NCI-H69 (cell line): ENCODE measurements at places on chromosomes 1 and 21.

GRCh38 chr1:245901037-245901436, 606.0 kb downstream of the SMYD3 start:
- DNase-seq = no peak

GRCh38 chr1:230977761-230978490, 735 bp downstream of the TTC13 start:
- DNase-seq = peak; percentile 93

GRCh38 chr1:115237507-115237906, 100.5 kb downstream of the NGF start:
- DNase-seq = no peak

- DNase-seq = no peak
Measured at GRCh38 chr1:199311478-199312262, 672.8 kb downstream of the PTPRC start.

DNA sequence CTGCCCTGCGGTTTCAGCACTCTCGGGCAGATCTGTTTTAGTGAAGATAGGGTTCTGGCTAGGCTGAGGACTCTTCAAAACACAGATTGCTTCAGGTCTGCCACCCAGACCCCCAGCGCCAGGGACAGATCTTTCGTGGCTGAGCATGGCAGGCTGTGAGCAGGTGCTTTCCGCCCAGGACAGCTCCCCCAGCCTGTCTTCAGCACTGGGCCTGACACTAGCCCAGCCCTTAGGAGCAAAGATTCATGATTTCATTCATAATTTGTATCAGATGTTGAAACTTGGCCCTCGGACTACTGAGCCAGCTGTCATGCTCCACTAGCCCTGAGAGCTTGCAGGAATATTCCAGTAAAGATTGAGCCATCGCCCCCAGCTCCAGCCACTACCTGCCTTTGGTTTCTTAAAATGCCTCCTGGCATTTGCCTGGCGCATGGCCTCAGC, 5.9 kb downstream of the ADPRS start:
- DNase-seq = no peak

GRCh38 chr1:31689379-31689778, 14.4 kb downstream of the COL16A1 start:
- peak; percentile 8 for DNase-seq

DNA sequence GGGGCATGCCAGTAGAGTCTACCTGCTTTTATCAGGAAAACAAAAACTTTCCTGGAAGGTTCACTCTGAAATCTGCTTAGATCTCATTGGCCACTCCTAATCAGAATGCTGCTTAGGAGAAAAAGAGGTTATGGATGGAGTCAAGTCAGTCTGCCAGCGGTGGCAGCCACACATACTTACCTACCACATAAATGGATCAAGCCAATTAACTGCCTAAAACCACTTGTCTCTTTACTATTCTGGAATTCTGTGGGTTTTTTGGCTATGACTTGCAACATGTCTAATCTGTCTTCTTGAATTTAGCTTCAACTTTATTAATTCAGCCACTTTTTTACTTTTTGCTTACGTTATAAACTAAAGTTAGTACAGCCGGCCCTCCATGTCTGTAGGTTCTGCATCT, 140.2 kb upstream of the SERTAD4 start:
- DNase-seq = no peak

- DNase-seq = no peak
Measured at GRCh38 chr1:56106531-56107274, 472.7 kb downstream of the PLPP3 start.

DNA sequence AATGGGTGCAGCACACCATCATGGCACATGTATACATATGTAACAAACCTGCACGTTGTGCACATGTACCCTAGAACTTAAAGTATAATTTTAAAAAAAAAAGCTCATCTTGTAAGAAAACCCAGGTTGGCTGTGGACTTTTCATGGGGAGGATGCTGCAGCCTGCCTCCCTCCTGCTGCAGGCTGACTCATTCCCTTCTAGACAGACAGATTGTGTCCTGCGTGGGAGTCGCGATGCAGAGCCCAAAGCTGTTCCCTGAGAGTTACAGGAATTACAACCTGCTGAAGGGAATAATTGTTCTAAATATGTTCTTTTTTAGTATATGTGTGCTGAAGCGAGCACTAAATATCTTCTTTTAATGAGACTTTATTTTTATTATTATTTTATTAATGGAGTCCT, 93.2 kb downstream of the TBX19 start:
- DNase-seq = no peak

DNA sequence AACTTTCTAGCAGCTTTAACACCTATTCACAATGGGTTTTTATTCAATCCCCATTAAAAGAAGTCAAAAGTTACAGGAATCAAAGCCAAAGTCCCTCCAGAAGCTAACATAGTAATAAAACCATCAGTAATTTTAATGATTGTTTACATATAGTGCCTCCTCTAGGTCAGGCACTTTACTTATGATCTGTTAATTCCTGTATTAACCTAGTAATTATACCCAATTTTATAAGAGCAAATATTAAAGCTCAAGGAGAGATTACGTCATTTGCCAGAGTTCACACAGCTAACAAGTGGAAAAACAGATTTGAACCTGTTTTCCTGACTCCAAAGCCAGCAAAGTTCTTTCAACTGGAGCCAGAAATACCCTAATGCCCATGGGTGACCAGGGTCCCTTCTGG, 112.9 kb upstream of the F3 start:
- DNase-seq = peak; percentile 71

- peak; percentile 71 for DNase-seq
Measured at GRCh38 chr1:226063224-226063976, 884 bp downstream of the H3-3A start.

DNA sequence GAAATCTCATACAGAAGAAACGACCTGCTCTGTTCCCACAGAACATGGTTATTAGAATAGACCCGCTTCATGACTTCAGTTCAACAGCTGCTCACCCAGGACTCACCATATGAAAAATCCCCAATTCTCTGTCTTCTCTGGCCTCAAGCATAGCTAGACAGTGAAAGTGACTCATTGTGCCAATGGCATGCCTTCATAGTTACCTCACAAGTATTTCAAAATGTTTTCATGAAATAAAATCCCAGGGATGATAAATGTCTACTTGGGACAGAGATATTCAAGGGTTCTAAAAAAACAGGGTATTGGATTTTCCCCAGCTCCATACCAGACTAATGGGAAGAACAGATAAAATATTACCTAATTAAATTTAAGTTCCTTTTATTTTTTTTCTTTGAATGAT, 82.3 kb downstream of the NOTCH2 start:
- DNase-seq = no peak

GRCh38 chr1:56524263-56524662, 55.1 kb downstream of the PLPP3 start:
- no peak for DNase-seq

DNA sequence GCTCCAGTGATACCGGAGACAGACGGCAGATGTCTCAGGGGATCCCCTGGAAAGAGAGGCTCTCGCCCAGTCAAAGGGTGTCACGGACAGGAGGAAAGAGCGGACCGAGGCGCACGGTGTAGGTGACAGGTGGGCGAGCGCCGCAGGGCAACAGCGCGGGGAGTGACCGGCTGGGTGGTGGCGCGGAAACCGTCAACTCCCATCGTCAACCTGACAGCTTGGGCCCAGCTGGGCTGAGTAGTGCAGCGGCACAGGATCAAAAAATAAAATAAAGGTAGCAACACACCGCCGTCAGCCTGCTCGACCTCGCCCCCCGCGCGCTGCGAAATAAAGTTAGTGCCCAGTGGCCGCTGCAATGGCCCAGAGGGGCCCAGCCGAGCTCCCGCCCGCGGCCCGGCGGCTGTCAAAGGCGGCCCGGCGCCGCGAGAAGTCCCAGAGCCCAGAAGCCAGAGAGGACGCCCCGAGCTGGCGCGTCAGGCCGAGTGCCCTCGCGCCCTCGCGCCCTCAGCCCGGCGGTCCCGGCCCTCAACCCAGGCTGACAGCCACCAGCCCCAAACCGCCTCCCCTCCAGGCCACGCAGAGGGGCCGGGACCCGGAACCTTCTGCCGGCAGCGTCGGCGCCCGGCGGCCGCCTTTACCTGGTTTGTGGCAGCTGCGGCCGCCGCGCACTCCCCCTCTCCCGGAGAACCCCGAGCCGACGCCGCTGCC, at the start of gene LYST:
Gene LYST, minus strand, starts transcription at position 702 of the 708 bp plus-strand sequence. CDS start 36,489 bp downstream, outside the sequence.
- peak; percentile 93 for DNase-seq

GRCh38 chr1:227486559-227486958, 76.8 kb upstream of the ZNF678 start:
- DNase-seq = no peak

GRCh38 chr1:229666585-229666984, 40.5 kb downstream of the URB2 start:
- peak; percentile 53 for DNase-seq

- DNase-seq = no peak
Measured at GRCh38 chr1:2288816-2289536, 60.9 kb downstream of the SKI start.

- DNase-seq = peak; percentile 40
Measured at GRCh38 chr21:41763398-41763931, 3.4 kb downstream of the RIPK4 start.

GRCh38 chr1:10612436-10613160, 137.8 kb downstream of the PEX14 start:
- DNase-seq = no peak

DNA sequence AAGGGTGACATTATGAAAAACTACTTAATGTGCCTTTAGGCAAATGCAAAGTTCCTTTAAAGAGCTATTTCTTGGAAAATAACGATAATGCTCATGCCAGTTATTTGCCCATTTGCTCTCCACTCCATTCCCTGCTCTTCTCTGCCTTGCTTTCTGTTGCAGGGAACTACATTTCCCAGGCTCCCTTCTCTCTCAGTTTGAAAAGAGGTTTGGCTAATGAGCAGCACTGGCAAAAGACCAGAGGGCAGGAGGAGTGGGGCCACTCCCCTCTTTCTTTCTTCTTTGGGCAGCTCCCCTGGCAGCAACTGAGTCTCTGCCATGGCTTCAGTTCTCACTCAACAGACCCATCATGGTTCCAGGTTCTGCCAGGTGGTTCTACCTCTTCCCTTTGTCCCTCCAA, 130.5 kb downstream of the RWDD3 start:
- peak; percentile 54 for DNase-seq

- no peak for DNase-seq
Measured at GRCh38 chr1:5388622-5389021, 603.6 kb downstream of the NPHP4 start.

DNA sequence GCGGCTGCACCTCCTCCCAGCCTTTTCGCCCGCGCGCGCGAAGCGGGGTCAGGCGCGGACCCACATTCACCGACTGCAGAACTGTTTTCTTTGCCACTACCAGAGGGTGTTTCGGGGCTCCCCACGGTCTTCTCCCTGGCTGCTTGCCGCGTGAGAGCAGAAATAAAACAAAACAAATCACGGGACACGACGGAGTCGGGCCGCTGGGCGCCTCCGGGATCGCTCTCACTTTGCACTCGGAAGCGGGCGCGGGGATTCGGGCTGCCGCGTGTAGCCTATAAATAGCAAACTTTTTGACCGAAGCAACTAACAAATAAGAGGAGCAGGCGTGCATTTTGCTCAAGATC, 412.3 kb upstream of the ESRRG start:
- peak; percentile 84 for DNase-seq

DNA sequence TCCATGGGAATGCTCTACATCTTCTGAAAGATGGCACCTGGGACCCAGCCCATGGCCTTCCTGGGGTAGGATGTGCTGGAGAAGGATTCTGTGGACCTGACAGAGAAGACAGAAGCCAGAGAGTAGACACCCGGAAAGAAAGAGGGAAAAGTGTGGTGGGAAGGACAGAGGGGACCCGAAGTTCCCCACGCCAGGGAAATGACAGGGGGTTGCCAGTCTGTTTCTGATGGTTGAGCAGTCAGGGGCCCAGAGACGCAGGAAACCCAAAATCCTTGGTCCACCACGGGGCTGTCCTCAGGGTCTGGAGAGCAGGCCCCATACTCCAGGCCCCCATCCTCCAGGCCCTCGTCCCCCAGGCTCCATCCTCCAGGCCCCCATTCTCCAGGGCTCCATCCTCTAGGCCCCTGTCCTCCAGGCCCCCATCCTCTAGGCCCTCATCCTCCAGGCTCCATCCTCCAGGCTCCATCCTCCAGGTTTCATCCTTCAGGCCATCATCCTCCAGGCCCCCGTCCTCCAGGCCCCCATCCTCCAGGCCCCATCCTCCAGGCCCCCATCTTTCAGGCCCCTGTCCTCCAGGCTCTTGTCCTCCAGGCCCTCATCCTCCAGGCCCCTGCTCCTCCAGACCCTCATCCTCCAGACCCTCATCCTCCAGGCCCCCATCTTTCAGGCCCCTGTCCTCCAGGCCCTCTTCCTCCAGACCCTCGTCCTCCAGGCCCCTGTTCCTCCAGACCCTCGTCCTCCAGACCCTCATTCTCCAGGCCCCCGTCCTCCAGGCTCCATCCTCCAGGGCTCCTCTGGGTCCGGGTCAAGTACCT, 1.0 kb upstream of the TFF2 start:
- DNase-seq = no peak

- no peak for DNase-seq
Measured at GRCh38 chr21:35922618-35923017, 137.7 kb downstream of the SETD4 start.

GRCh38 chr1:62304975-62305374, 14.3 kb downstream of the KANK4 start:
- DNase-seq = no peak

GRCh38 chr1:147807405-147807804, 47.0 kb upstream of the GJA5 start:
- no peak for DNase-seq

DNA sequence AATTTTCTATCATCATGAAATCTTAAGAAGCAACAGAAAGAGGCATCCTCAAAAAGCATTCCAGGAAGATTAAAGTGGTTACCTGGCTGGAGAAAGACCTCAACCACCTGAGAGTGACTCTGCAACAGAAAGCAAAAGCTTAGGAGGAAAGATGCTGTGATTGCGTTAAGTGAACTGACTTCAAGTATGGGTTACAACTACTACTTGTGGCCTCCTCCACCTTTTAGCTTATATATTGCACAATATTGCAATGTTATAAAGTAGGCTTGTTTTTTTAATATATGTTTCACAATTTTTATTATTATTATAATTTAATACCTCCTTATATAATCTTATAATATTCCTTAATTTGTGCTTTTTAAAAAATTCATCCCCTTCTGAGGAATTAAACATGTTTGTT, 1407.5 kb downstream of the KCNT2 start:
- DNase-seq = peak; percentile 13

DNA sequence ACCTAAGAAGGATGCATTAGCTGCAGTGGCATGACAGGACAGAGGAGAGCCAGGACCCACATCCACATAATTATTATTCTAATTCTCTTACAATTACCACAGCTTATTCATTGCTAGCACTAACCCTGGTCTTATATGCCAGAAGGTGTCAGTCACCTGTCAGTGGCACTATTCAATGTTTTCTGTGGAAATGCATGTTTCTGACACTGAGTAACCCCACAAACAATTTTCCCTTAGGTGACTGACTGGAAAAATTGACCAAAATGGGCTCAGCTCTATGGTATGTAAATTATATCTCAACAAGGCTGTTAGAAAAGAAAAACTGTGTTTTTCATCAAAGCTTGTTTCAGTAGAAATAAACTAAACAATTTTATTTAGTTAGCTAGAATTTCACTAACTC, 117.9 kb upstream of the KRTAP19-8 start:
- DNase-seq = no peak
